ENCODE measurements at places on chromosomes 5 and 9.

DNA sequence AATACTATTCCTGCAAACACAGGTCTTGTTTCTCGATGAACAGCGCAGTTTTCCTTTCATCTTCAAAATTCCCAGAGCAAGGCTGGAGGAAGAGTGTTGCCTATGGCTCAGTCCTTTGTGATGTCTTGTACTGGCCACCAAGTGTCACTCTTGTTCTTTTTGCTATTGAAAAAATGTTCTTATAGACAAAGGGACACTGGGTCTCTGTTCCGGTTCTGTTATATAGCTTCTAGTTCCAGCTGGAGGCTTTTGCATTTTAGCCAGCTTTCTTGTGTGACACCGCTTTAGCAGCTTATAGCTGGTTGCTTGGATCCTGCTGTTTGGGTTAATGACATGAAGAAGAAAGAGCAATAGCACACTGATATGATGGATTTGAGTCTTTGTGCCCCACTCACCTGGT lies 343.7 kb upstream of the KCNN2 start:
- H3K36me3 ChIP-seq, result no peaks in the 10 kb centered on the region
- DNase-seq, result no peak
- H3K4me1 ChIP-seq, result no peaks in the 10 kb centered on the region
- no peak overlapping the region for H3K27ac ChIP-seq
- H3K27me3 ChIP-seq, result no peaks in the 10 kb centered on the region
- H3K4me3 ChIP-seq, result no peak overlapping the region

DNA sequence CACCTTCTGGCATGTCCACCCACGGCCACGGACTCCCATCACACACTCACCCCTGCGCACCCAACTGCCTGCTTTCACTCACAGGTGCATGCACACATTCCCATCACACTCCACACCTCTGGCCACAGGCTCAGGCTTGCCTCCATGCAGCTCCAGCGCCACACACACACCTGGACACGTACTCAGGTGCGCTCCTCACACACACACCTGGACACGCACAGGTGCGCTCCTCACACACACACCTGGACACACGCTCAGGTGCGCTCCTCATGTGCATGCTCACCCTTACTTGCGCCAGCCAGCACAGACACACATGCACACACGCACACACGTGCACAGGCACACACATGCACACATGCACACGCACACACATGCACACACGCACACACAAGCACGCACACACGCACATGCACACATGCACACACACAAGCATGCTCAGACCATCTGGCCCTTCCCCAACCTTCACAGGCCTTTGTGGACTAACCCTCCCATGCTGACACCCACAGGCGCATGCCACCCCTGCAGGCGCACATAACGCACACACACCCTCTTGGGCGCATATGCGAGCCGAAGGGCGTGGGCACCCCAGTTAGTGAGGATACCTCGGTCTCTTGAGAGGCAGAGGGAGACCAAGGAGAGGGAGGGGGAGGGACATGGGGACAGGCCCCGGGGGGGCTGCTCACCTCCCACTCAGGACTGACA lies 8.3 kb downstream of the GRIN1 start:
- no peak for DNase-seq
- H3K27ac ChIP-seq, result no peak overlapping the region
- peaks cover 6% of the 10 kb centered on the region for H3K27me3 ChIP-seq
- H3K36me3 ChIP-seq, result no peaks in the 10 kb centered on the region

DNA sequence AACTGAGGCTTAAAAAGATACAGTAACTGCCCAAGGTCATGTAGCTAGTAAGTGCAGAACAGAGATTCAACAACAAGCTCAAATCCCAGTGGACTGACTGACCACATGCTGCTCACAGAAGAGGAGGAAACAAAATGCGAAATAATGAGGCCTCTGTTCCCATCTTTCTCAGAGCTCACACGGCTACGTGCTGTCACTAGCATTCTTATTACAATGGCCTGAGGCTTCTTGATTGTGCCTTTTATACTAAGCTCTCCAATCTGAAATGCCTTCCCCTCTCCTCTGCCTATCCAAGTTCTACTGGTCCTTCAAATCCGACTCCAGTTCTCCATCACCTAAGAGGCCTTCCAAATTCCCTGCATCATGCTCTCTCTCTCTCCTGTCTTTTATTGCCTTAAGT lies 26.0 kb downstream of the SGTB start:
- no peak overlapping the region for H3K27ac ChIP-seq
- H3K27me3 ChIP-seq, result no peaks in the 10 kb centered on the region
- peaks cover 14% of the 10 kb centered on the region for H3K36me3 ChIP-seq
- no peaks in the 10 kb centered on the region for H3K4me1 ChIP-seq

DNA sequence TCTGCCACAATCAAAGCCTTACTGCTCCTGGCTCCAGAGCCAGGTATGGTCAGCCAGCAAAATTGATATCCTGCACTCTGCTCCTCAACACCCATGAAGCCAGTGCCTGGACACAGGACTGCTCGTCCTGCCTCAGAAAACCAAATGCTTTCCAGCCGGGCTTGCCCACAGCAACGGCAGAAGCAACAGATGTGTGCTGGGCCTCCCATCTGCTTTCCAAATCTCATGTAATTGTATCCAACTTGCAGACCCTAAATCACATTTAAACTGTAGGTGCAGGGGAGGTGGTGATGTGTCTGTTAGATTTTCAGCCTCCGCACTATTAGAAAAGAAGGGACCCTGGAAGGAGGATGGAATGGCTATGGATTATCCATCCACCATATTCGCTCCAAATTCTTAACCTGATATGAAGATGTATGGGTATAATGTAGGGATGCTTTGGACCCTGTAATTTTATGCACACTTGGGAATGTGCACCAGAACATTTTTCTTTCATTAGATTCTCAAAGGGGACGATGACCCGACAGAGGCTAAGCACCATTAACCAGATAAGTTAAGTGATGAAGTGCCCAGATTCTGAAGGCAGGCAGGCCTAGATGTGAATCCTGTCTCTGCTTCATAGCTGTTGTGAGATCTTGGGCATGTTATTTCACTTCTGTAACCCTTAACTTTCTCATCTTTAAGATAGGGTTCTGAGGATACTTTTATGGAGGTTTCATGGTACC lies 58.2 kb downstream of the EXOSC2 start:
- no peaks in the 10 kb centered on the region for H3K27me3 ChIP-seq
- DNase-seq, result no peak
- no peak overlapping the region for H3K27ac ChIP-seq
- peaks cover 4% of the 10 kb centered on the region for H3K4me1 ChIP-seq
- no peaks in the 10 kb centered on the region for H3K36me3 ChIP-seq

DNA sequence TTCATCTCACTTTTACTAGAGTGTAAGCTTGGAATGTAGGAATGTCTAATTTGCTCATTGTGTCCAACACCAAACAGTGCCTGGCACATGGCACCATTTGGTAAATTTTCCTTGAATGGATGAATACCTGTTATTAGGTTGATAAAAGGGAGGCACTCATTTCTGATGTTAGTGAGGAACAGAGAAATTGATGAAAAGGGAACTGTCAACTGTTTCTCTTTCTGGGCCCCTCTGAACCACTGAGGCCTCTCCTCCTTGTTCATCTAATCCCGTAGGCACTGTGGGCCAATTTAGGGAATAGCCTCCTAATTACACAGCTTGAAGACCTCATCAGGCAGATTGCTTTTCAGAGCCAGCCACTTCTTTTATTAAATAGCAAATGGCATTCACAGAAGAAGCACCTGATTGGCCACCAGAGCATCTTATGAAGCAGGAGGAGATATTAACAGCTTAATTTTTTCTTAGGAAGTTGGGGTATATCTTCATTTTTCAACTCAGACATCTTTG lies 22.6 kb downstream of the MRRF start:
- DNase-seq, result no peak
- no peak overlapping the region for H3K27ac ChIP-seq
- H3K27me3 ChIP-seq, result no peaks in the 10 kb centered on the region
- peaks cover 54% of the 10 kb centered on the region for H3K36me3 ChIP-seq
- no peaks in the 10 kb centered on the region for H3K4me1 ChIP-seq

GRCh38 chr5:10124287-10124686 lies 125.4 kb downstream of the ATPSCKMT start:
- no peaks in the 10 kb centered on the region for H3K27me3 ChIP-seq
- DNase-seq, result no peak
- H3K4me3 ChIP-seq, result no peak overlapping the region

GRCh38 chr9:122978601-122979000 lies 37.8 kb downstream of the RABGAP1 start:
- H3K4me1 ChIP-seq, result no peaks in the 10 kb centered on the region
- no peak overlapping the region for H3K4me3 ChIP-seq
- peaks cover 12% of the 10 kb centered on the region for H3K36me3 ChIP-seq
- DNase-seq, result no peak

DNA sequence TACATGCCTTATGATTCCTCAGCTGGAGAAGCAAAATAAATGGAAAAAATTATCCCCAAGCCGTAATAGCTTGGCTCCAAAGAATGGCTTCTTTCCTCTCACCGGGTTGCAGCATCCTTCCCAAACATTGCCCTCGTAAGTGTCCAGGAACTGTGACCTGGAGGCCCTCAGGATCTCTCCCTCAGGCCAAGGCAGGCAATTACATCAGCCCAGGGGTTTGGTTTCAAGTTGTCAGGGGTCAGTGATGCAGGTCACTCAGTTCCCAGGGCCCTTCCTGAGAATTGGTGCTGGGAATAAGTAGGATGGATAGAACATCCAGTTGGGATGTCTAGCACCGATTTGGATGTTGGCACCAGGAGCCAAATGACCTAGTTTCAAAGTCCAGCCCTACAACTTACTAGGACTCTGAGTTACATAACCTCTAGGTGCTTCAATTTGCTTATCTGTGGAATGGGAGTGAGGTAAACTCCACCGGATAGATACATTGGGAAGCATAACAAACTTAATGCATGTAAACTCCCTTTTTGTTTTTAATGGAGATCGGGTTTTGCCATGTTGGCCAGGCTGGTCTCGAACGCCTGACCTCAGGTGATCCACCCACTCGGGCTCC lies 133.5 kb upstream of the DAP start:
- H3K4me1 ChIP-seq, result no peaks in the 10 kb centered on the region
- no peak overlapping the region for H3K27ac ChIP-seq
- H3K36me3 ChIP-seq, result no peaks in the 10 kb centered on the region
- no peak overlapping the region for H3K4me3 ChIP-seq
- H3K27me3 ChIP-seq, result no peaks in the 10 kb centered on the region

- no peak overlapping the region for H3K27ac ChIP-seq
- no peaks in the 10 kb centered on the region for H3K27me3 ChIP-seq
- H3K4me1 ChIP-seq, result peaks cover 6% of the 10 kb centered on the region
- no peaks in the 10 kb centered on the region for H3K36me3 ChIP-seq
Observed at GRCh38 chr5:96566833-96567587, 95.2 kb upstream of the CAST start.

GRCh38 chr9:115939065-115939765 lies 214.4 kb upstream of the PAPPA start:
- H3K27ac ChIP-seq, result no peak overlapping the region
- DNase-seq, result no peak
- peaks cover 12% of the 10 kb centered on the region for H3K4me1 ChIP-seq
- H3K27me3 ChIP-seq, result no peaks in the 10 kb centered on the region
- no peaks in the 10 kb centered on the region for H3K36me3 ChIP-seq
- no peak overlapping the region for H3K4me3 ChIP-seq

DNA sequence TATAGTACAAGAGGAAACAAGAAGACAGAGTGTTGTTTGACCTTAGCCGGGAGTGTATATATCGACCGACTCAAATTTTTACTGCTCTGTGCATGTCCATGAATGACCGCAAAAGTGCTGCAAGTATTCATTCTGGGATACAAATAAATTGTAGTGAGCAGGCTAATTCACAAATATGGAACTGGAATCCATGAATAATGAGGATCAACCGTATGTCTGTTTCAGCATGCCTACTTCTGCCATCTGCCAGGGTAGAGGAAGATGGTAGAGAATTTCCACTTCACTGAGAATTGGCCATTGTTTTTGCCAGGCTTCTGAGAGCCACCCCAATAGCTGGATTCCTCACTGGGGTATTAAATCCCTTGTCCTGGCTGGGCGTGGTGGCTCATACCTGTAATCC lies 8.5 kb upstream of the RALGPS1 start:
- no peaks in the 10 kb centered on the region for H3K4me1 ChIP-seq
- H3K4me3 ChIP-seq, result no peak overlapping the region
- H3K36me3 ChIP-seq, result no peaks in the 10 kb centered on the region
- H3K27ac ChIP-seq, result no peak overlapping the region

GRCh38 chr5:112355058-112355685 lies 63.9 kb downstream of the EPB41L4A start:
- no peaks in the 10 kb centered on the region for H3K4me1 ChIP-seq
- H3K36me3 ChIP-seq, result no peaks in the 10 kb centered on the region
- no peaks in the 10 kb centered on the region for H3K27me3 ChIP-seq
- DNase-seq, result no peak
- H3K27ac ChIP-seq, result no peak overlapping the region

GRCh38 chr9:14935106-14935751 lies 25.0 kb upstream of the FREM1 start:
- peaks cover 4% of the 10 kb centered on the region for H3K4me1 ChIP-seq
- no peaks in the 10 kb centered on the region for H3K27me3 ChIP-seq
- H3K4me3 ChIP-seq, result no peak overlapping the region
- no peak for DNase-seq
- no peak overlapping the region for H3K27ac ChIP-seq

- no peaks in the 10 kb centered on the region for H3K27me3 ChIP-seq
- H3K4me1 ChIP-seq, result no peaks in the 10 kb centered on the region
- H3K27ac ChIP-seq, result no peak overlapping the region
Observed at GRCh38 chr9:91571036-91571435, 147.4 kb upstream of the NFIL3 start.

- H3K4me1 ChIP-seq, result no peaks in the 10 kb centered on the region
- DNase-seq, result no peak
- no peaks in the 10 kb centered on the region for H3K36me3 ChIP-seq
- H3K27ac ChIP-seq, result no peak overlapping the region
- H3K27me3 ChIP-seq, result no peaks in the 10 kb centered on the region
- no peak overlapping the region for H3K4me3 ChIP-seq
Observed at GRCh38 chr5:136242611-136243010, 49.6 kb upstream of the SMIM32 start.

DNA sequence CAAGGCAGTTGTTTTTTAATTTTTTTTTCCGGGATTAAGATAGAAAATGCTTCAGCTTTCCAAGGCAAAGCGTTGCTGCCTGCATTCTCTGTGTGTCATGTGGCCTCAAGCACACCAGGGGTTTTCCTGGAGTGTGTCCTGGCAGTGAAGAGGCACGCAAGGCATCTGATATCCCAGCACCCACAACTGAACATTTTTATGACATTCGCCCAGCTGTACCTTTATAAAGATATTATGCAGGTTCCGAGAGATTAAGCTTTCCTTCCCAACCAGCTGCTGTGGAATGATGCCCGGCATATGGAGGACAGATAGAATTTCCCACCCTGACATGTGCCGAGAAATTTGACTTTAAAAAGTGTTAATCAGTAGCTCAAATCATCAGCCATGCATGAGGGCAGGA lies 205.6 kb downstream of the GADD45G start:
- no peaks in the 10 kb centered on the region for H3K36me3 ChIP-seq
- peaks cover 47% of the 10 kb centered on the region for H3K4me1 ChIP-seq
- no peaks in the 10 kb centered on the region for H3K27me3 ChIP-seq
- DNase-seq, result peak; percentile 71
- H3K4me3 ChIP-seq, result no peak overlapping the region
- H3K27ac ChIP-seq, result no peak overlapping the region

- H3K4me3 ChIP-seq, result no peak overlapping the region
- no peaks in the 10 kb centered on the region for H3K4me1 ChIP-seq
- H3K36me3 ChIP-seq, result no peaks in the 10 kb centered on the region
- no peak for DNase-seq
- H3K27me3 ChIP-seq, result no peaks in the 10 kb centered on the region
Observed at GRCh38 chr9:35415402-35416097, 74.4 kb upstream of the RUSC2 start.

- no peak overlapping the region for H3K27ac ChIP-seq
- peaks cover 15% of the 10 kb centered on the region for H3K4me1 ChIP-seq
- DNase-seq, result no peak
- H3K36me3 ChIP-seq, result no peaks in the 10 kb centered on the region
- H3K27me3 ChIP-seq, result no peaks in the 10 kb centered on the region
Observed at GRCh38 chr9:13282998-13283397, 3.5 kb upstream of the MPDZ start.

- no peak overlapping the region for H3K27ac ChIP-seq
- H3K4me1 ChIP-seq, result no peaks in the 10 kb centered on the region
- peaks cover 16% of the 10 kb centered on the region for H3K27me3 ChIP-seq
- no peak overlapping the region for H3K4me3 ChIP-seq
- no peaks in the 10 kb centered on the region for H3K36me3 ChIP-seq
Observed at GRCh38 chr9:123319541-123320339, 36.3 kb upstream of the CRB2 start.
